ENCODE measurements at places on chromosomes 3 and 15.

GRCh38 chr15:90101130-90101968 lies 919 bp downstream of the IDH2 start:
- peak; percentile 73 for DNase-seq

GRCh38 chr15:51144021-51144532 lies 49.4 kb upstream of the TNFAIP8L3 start:
- DNase-seq = no peak

- no peak for DNase-seq
Measured at GRCh38 chr3:190443257-190443656, 6.4 kb downstream of the TMEM207 start.

DNA sequence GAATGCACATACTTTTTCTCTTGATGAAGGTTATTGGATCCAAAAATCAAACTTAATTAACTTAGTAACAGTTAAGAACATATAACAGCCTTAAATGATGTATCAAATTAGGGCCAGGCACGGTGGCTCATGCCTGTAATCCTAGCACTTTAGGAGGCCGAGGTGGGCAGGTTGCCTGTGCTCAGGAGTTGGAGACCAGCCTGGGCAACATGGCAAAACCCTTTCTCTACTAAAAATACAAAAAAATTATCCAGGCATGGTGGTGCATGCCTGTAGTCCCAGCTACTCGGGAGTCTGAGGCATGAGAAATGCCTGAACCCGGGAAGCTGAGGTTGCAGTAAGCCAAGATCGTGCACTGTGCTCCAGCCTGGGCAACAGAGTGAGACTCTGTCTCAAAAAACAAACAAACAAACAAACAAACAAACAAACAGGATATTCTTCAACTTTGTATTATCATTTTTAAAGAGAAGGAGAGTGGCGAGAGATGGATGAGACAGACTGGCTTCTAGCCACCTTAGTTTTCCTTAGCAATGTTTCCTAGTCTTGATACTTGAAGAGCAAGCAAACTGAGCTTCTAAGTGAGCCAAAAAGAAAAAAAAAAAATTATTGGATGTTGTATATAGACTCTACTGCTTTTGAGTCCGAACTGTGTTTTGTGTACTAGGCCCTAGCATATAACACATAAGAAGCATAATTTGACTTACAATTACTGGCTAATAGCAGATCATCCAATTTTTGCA lies 13.8 kb downstream of the SPRED1 start:
- no peak for DNase-seq

GRCh38 chr3:196057760-196058331 lies 24.0 kb downstream of the TFRC start:
- no peak for DNase-seq

- no peak for DNase-seq
Measured at GRCh38 chr3:44042772-44043171, 198.9 kb upstream of the TOPAZ1 start.

GRCh38 chr3:85821130-85821756 lies 862.5 kb downstream of the CADM2 start:
- peak; percentile 1 for DNase-seq

GRCh38 chr15:70243686-70244540 lies 146.2 kb upstream of the TLE3 start:
- DNase-seq = no peak

GRCh38 chr15:29668120-29668602 lies 154.1 kb downstream of the TJP1 start:
- no peak for DNase-seq

DNA sequence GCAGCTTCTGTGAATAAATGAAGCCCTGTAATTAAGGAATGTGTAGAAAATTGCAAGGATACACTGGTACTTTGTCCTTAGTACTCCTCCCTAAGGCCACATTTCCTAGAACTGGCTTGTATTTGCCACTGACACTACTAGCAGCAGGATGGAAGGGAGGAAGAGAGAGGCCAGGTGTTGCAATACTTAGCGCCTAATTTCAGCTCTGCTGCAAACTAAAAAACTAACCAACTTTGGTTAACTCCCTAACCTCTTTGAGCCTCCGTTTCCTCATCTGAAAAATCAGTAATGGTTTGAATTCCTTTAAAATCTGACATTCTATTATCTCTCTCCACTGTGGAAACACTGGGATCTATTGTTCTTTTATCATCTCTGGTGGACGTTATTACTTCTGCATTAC lies 257.0 kb downstream of the SV2B start:
- DNase-seq = no peak

- no peak for DNase-seq
Measured at GRCh38 chr15:91182101-91182500, 82.0 kb downstream of the SV2B start.

- no peak for DNase-seq
Measured at GRCh38 chr15:37115538-37115937, 15.2 kb upstream of the MEIS2 start.

- no peak for DNase-seq
Measured at GRCh38 chr15:28901987-28902745, 16.4 kb downstream of the APBA2 start.

- no peak for DNase-seq
Measured at GRCh38 chr15:74364936-74365597, 2.4 kb downstream of the CYP11A1 start.

DNA sequence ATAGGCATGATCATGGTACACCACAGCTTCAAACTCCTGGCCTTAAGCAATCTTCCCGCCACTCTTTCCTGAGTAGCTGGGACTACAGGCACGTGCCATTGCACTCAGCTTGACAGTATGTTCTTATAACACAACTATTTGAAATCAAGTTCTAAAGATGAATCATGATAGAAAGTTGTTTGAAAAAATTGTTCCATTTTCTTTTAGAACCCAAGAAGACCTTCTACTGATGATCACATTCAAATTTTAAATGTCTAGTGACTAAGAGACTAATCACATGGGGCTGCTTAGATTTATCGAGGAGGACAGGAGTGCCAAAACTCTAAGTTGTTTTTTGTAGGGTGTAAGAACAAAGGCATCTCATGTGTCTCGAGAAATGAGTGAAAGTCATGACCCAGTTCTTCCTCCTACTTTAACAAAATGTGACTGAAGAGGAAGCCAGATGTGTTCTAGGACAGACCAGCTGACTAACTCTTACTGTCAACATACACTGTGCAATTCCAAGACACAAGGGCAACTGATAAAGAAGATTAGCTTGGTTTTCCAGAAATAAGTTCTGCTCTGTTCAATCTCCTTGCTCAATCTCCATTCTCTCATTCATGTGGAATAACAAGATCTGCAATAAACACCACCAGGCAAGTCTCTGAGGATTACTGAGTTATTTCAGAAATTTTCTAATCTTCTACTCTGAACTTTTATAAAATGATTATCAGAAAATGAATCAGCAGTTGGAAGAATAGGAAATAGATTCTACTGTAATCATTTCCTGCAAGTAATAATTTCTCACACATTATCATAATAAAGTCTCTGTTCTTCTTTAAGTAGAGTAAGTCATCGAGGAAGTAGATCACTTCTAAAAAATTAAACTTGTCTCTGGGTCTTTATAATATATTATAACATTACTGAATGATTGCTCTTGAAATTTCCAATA lies 122.6 kb upstream of the CCNL1 start:
- no peak for DNase-seq

GRCh38 chr3:9422712-9423424 lies 25.5 kb downstream of the SETD5 start:
- no peak for DNase-seq

DNA sequence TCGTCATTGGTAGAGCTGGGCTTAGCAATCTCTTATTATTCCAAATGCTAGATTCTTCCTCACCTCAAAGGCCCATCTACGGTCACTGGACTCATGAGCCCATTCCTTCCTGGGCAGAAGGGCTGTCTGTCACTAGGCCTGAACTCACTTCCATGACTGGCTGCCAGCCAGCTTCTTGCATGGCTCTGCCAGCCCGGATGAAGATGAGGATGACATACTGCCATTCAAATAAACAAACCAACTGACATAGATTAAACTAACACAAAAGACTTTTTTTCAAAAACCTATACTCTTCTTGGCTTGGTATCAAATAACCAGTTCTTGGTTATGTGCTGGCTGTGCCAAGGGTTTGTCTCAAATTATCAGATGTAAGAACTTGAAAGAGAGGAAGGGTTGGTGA lies 23.8 kb downstream of the ISL2 start:
- DNase-seq = no peak

GRCh38 chr15:67820992-67821783 lies 4.1 kb upstream of the SKOR1 start:
- peak; percentile 75 for DNase-seq

DNA sequence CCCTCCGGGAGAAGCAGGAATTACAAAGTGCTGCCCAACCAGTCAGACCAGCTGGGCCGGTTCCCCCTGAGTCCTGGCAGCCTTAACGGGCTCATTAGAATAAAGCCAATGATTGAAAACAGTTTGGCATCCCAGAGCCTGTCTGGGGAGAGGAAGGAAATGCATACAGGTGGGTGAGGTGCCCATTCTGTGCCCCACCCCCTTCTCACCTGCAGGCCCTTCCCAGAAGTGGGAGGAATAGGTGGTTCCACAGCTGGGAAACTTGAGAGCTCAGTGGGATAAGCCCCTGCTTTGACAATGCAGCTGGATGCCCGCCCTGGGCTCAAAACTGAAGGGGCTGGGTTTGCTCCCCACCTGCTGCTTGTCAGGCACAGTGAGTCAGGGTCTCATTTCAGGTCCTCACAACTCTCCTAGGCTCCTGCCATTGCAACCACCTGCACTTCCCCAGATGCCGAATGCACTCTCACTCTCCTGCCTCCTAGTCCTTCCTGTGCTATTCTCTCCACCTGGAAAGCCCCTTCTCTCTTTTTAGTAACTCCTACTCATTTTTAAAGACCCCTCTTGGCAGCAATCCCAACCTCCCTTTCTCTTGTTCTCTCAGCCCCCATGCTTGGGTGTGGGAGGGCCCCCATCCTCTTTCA lies 5.5 kb upstream of the BUB1B start:
- DNase-seq = peak; percentile 30

DNA sequence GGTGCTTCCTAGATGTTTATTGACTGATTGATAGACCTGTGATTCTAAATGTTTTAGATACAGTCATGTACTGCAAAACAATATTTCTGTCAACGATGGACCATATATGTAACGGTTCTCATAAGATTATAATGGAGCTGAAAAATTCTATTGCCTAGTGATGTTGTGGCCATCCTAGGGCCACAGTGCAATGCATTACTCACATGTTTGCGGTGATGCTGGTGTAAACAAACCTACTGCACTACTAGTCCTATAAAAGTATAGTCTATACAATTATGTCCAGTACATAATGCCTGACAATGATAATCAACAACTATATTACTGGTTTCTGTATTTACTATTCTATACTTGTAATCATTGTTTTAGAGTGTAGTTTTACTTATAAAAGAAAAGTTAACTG lies 46.8 kb downstream of the CHST2 start:
- DNase-seq = no peak

DNA sequence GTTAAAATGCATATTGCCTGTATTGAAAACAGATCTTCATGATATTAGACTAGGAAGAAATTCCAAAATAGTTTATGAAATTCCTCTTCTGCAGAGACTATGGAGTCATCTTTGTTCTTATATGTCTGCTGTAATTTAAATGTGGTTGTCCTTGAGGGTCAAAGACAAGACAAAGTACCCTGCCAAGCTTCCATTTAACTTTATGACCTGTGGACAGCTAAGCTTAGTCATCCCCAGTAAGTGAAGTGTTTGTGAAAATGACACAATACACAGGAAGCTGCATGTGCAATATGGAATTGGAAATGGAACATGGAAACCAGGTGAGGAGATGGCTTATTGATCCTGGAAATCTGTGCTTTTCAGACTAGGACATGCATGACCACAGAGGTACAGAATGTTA lies 68.5 kb upstream of the GBE1 start:
- no peak for DNase-seq
